Stomach (tissue), 19 donors: ENCODE measurements at places on chromosomes 12 and 14. TPM values are rescaled to one million over a fixed set of nuclear protein-coding genes. Genes with fewer than 3 reads are reported as not detected.

DNA sequence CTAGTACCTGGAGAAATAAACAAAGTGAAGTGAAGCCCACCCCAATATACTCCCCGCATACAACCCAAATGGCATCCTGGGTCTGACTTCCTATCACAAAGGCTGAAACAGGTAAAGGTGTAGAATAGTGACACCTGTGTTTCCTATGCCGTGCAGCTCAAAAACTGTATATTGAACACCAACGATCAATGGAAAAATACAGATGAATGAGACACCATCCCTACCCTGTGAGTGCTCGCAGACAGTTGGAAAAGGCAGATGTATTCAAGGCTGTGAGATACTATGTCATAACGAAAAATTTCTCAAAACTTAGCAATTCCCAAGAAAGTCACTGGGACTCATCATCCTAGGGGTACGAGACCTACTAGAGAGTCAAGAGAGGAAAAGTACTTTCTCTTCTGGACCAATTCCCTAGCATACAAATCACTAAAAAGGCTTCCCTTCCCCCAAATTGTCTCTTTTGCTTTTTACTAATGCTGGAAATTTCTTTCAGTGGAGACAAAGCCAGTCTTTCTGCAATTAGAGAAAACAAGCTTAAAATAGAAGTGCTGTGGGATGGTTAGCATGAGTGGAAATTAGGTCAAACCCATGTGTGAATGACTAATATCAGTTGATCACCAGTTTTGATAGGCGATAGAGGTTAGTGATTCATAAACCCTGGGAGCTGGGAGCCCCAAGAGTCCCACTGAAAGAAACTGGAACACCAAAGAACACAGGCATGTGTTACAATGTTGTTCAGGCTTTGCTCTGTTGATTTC, 249.7 kb downstream of the SPTSSA start:
- no peaks in the 10 kb centered on the region for H3K36me3 ChIP-seq
- no peak for DNase-seq
- H3K4me1 ChIP-seq: no peaks in the 10 kb centered on the region
- no peak overlapping the region for H3K27ac ChIP-seq

- no peak overlapping the region for H3K27ac ChIP-seq
- H3K27me3 ChIP-seq: no peaks in the 10 kb centered on the region
- H3K4me1 ChIP-seq: no peaks in the 10 kb centered on the region
- no peak for DNase-seq
Observed at GRCh38 chr12:110809149-110809548, 37.6 kb upstream of the CCDC63 start.

- no peak overlapping the region for H3K27ac ChIP-seq
- H3K27me3 ChIP-seq: no peaks in the 10 kb centered on the region
- no peaks in the 10 kb centered on the region for H3K36me3 ChIP-seq
- DNase-seq: peak; percentile 76
Observed at GRCh38 chr12:101414533-101415119, 7.1 kb upstream of the ARL1 start.

GRCh38 chr12:105706321-105706972, 376.0 kb downstream of the C12orf75 start:
- DNase-seq: peak; percentile 28
- peaks cover 4% of the 10 kb centered on the region for H3K4me1 ChIP-seq
- H3K27me3 ChIP-seq: peaks cover 5% of the 10 kb centered on the region
- no peak overlapping the region for H3K27ac ChIP-seq

DNA sequence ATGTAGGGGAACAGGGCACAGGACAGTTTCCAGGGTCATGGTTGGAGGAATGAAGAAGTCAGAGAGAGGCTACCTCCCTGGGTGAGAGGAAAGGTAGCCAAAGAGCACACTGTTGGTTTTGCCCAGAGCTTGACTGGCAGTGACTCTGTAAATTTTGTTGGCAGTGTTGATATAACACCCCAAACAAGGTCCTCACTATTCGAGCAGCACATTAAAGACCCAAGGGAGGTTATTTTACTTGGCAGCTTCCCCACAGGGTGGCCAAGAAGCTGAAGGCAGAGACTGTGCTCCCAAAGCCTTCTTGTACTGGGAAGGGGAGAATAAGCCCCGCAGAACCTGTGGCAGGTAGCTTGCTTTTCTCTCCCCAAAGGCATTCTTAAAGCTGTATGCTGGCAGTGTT, 40.6 kb downstream of the WSCD2 start:
- H3K4me1 ChIP-seq: no peaks in the 10 kb centered on the region
- no peaks in the 10 kb centered on the region for H3K27me3 ChIP-seq
- H3K27ac ChIP-seq: peak overlapping the region; percentile 16
- H3K36me3 ChIP-seq: no peaks in the 10 kb centered on the region

The OLR1 gene
- total RNA-seq: not detected

The FIGNL2 gene
- not detected for total RNA-seq

The FAM181A gene
- not detected for total RNA-seq

DNA sequence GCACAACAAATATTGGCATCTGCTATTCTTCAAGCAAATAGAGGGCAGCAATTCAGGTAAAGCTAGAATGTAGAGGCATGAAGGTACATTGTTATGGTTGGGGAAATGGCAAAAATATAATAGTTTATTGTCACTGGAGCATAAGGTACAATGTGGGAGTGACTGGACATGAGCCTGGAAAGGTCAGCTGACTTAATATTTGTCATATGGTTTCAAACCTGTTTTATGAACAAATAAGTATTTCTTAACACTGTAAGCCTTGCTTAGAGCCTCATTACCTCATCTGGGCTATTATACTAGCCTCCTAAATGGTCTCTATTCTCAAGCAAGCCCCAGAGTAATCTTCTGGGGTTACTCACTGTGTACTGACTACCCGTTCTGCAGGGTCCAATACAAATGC, 33.7 kb downstream of the FAM177A1 start:
- peaks cover 7% of the 10 kb centered on the region for H3K36me3 ChIP-seq
- H3K4me3 ChIP-seq: no peak overlapping the region
- H3K4me1 ChIP-seq: no peaks in the 10 kb centered on the region
- DNase-seq: peak; percentile 3
- no peak overlapping the region for H3K27ac ChIP-seq
- H3K27me3 ChIP-seq: no peaks in the 10 kb centered on the region

GRCh38 chr14:94005324-94006073, 8.4 kb downstream of the CCDC197 start:
- peaks cover 11% of the 10 kb centered on the region for H3K4me1 ChIP-seq
- no peaks in the 10 kb centered on the region for H3K27me3 ChIP-seq
- DNase-seq: no peak
- H3K4me3 ChIP-seq: no peak overlapping the region
- H3K36me3 ChIP-seq: no peaks in the 10 kb centered on the region

DNA sequence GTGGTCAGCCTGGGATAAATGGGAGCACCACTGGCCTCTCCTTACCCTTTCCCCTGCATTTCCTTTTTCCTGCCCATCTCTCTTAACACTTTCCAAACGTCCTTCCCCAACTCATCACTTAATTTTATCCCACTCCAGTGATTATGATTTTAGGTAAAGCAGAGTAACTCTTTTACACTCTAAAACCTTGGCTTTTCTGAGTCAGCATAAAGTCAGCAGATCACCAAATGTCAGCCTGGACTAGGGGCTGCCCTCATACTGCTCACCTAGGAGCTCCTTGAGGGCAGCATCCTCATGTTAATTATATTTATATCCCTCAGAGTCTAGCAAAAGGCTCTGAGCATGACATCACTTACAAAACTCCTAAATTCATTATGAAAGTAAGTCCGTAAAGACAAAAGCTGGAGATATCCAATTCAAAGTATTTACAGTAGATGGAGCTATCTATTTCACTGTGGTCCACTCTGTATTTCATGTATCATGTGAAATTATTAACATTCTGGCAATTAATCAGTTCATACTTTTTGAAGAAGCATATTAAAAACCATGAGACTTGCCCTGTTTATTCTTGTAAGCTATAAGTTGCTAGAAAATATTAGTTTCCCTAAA, 17.0 kb upstream of the DICER1 start:
- no peaks in the 10 kb centered on the region for H3K4me1 ChIP-seq
- no peaks in the 10 kb centered on the region for H3K27me3 ChIP-seq
- H3K36me3 ChIP-seq: no peaks in the 10 kb centered on the region
- H3K4me3 ChIP-seq: no peak overlapping the region
- DNase-seq: no peak
- no peak overlapping the region for H3K27ac ChIP-seq

The HNF1A gene
- total RNA-seq: 0.89 TPM

- H3K27ac ChIP-seq: no peak overlapping the region
- H3K36me3 ChIP-seq: no peaks in the 10 kb centered on the region
- H3K27me3 ChIP-seq: no peaks in the 10 kb centered on the region
- no peaks in the 10 kb centered on the region for H3K4me1 ChIP-seq
- no peak for DNase-seq
Observed at GRCh38 chr14:37124614-37125013, 47.8 kb downstream of the SLC25A21 start.
